ENCODE measurements at places on chromosomes 16 and 17.

GRCh38 chr17:66569572-66569971 lies 265.3 kb upstream of the CACNG5 start:
- no peak for DNase-seq

- DNase-seq = no peak
These were observed 249.0 kb upstream of the CCL2 start for GRCh38 chr17:34006126-34006525.

DNA sequence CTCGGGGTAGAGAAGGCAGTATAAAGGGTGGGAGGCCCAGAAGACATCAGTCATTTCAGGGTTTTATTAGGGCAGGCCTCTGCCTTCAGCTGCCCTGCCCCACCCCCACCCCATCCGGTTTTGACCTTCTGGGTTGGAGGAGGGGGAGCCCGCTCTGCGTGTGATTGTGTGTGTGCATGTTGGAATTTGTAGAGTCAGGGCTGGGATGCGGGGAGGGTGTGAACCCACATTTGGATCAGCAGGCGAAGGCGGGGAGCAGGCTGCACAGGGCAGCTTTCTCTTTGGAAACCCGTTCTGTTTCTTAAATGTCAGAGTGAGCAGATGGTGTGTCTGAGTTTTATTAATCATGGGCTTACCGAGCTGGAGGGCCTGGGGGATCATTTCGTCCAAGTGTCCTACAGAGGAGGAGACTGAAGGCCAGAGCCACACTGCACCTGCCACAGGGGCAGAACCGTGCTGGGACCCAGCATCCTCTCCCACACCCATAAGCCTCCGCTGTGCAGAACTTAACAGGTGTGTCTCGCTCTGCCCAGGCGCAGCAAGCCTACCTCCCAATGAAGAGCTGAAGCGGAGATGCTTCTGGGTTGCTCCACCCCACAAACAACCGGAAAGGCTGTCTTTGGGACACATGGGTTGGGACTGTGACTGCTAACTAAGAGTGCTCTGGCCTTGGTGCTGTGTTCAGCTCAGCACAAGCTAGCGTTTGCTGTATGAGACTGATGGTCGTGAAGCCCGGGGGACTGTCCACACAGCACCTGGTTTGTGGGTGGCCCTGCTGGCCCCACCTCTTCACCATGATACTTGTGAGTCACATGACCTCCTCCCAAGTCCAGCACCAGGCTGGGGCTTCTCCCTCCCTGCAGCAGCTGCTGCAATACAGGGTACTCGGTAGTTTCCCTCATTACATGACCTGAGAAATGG lies 70.9 kb upstream of the GSE1 start:
- DNase-seq = no peak

DNA sequence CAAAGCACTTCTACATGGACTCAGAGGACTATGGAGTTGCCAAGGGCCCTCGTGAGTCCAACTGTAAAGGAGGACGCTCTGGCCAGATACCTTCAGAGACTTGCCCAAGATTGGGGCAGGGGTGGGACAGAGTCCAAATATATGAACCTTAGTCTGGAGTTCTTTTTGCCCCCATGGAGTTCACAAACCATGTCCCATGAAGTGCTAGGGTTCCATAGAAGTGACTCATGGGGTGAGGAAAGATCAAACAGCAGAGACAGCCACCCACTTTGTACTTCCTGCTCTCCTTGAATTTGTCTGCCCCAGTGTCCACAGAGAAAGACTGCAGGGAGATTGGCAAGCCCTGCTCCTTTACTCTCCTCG lies 29.0 kb downstream of the SRL start:
- no peak for DNase-seq

DNA sequence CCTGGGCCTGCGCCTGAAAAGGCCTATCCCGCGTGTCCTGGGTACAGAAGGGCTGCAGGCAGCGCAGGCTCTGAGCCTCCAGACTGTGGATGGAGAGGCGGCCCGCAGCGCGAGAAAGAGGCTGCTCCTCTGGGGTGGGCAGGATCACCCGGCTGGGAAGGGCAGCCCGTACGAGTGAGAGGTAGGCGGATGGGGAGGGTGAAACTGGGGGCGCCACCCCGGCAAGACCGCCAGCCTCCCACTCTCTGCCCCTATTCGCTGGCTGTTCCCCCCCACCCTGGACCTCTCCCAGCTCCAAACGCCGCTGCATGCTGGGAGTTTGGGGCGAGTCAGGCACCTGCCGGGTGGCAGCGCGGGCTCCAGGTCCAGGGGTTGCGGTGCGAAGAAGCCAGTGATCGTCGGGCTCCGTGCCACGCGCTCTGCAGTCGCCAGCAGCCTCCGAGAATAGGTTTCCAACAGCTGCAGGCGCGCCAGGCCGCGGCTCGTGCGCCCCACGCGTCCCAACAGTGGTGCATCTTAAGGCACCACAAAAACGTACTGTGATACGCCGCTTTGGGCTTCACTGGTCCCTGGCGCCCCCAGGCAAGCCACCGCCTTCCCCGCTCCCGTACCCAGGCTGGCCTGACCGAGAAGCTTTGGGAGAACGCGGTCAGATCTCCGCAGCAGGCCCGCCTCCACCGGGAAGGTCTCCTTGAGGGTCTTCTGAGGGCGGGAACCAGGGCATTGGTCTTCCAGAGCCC lies 1.1 kb downstream of the NOXO1 start:
- no peak for DNase-seq

DNA sequence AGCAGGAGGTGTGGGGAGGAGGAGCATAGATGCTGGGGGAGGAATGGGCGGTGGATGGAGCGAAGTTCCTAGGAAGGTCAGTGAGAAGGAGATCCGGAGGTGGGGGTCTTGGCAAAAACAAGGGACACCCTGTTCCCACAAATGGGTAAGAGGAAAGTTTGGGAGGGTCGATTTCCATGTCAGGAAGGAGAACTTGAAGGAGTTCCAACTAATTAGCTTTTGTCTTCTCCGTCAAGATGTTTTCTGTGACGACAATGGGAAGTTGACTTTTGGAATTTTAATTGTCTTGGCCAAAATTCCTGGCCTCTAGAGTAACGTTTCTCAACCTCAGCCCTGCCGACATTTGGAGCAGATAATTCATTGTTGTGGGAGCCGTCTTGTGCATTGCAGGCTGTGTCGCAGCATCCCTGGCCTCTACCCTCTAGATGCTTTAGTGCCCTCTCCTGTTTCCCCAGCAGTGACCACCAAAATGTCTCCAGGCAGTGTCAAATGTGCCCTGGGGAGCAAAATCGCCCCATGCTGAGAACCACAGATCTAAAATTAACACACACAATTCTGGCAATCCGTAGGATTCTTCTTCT lies 97.1 kb downstream of the PITPNC1 start:
- peak; percentile 72 for DNase-seq

DNA sequence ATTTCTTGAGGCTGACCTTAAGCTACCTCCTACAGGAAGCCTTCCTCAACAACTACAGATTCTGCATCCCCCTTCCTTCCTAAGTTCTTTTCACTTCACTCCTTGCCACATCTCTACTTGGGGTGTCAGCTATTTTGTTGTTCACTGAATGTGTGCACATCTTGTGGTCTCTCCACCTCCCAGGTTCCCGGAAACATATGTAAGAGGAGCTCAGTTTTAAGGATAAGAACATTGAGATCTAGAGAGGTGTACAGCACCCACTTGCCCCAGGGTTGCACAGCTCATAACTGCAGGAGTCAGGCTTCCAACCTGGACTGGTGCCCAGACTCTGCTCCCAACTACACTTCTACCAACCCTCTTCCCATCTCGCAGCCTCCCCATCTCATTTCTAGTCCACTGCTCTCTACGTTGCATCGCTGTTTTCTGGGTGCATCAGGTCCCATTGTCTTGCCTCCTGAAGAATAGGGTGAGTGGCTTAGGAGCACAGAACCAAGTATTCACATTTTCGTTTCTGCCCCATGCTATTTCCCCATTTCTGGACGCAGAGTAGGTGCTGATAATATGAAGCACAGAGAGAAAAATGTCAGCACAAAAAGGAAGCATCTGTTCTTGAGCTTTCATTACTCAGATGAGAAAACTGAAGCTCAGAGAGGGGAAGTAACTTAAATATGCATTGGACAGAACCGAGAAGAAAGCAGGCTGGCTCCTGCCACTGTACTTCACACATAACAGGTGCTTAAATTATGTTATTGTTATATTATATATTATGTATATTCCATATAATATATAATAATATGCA lies 292.0 kb upstream of the CCL2 start:
- no peak for DNase-seq

- DNase-seq = peak; percentile 76
These were observed 16.1 kb downstream of the CCR7 start for GRCh38 chr17:40548982-40549685.

GRCh38 chr17:13001991-13002615 lies 15.7 kb downstream of the ELAC2 start:
- DNase-seq = no peak

DNA sequence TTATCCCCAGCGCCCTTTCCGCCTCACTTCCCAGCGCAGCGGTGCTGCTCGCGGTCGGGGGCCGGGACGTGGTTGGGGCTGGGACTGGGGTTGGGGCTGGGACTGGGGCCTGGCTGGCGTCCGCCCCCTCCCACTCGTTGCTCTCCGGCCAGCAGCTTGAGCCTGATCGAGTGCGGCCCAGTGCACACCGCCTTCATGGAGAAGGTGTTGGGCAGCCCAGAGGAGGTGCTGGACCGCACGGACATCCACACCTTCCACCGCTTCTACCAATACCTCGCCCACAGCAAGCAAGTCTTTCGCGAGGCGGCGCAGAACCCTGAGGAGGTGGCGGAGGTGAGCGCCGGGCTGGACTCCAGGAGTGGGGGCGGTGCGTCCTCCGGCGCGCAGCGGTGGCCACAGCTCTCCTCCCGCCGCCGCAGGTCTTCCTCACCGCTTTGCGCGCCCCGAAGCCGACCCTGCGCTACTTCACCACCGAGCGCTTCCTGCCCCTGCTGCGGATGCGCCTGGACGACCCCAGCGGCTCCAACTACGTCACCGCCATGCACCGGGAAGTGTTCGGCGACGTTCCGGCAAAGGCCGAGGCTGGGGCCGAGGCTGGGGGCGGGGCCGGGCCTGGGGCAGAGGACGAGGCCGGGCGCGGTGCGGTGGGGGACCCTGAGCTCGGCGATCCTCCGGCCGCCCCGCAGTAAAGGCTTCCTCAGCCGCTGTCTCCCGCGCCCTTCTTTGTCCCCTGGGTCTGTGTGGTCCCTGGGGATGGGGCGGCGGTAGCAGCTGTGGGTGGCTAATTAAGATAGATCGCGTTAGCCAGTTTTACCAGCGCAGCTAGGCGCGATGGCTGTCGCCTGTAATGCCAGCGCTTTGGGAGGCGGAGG lies 1.8 kb downstream of the HSD17B1 start:
- DNase-seq = peak; percentile 91

DNA sequence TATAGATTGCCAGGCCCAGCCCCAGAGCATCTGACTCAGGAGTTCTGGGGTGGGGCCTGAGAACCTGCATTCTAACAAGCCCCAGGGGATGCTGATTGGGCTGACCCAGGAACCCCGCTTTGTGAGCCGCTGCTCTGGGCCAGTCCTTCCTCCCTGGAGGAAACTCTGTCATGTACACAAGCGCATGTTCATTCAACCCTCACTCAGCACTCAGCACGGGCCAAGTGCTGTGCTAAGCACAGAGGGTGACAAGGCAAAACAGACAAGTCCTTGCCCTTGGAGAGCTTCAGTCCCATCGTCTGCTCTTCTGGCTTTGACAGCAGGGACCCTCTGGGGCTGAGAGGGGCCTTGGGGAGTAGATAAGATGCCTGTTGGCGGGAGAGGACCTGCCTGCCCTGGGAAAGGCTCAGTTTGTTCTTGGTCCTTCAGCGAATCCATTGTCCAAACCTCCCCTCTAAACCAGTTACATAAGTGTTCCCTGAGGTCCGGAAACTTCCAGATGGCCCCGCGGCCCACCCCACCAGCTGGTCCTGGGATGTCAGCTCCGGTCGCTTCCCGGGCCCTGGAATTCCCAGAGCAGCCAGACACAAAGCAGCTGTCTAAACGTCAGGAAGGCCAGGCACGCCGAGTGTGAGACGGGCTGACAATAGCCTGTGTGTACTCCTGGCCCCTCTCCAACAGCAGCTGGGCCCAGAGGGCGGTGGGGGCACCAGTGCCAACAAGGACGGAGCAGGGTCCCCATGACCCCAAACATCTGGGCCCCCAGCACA lies 88.8 kb downstream of the ZDHHC7 start:
- DNase-seq = no peak

DNA sequence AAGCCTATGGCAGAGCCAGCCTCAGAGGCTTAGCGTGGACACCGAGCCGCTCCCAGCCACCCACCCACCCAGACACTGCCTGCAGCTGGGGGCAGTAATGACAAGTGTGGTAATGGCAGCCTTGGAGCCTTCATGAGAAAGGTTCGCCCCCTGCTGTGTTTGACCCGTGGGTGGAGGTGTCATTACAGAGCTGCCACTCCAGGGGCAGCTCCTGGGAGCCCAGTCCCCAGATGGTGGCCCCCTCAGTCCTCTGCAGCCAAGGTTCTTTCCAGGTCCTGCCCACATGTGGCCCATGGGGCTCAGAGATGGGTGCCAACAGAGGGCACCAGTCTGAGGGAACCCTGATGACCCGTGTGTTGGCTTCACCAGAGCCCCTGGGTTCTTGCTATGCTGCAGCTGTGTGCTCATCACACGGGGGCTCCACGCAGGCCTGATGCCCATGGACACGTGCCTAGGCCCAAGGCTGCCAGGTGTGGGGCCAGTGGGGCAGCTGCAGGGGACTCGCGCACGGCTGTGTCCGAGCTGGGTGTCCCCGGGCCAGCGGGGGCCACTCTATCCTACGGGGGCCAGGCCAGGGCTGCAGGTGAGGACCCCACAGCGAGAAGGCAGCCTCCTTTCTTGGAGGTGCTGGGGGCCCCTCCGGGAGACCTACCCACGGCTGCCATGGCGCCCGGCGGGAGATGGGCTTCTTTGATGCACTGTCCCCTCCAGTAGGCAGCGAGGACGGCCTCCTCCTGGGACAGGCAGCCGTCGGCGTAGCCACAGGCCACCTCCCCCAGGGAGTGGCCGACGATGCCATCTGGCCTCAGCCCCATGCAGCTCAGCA lies 8.1 kb downstream of the FASN start:
- DNase-seq = no peak

DNA sequence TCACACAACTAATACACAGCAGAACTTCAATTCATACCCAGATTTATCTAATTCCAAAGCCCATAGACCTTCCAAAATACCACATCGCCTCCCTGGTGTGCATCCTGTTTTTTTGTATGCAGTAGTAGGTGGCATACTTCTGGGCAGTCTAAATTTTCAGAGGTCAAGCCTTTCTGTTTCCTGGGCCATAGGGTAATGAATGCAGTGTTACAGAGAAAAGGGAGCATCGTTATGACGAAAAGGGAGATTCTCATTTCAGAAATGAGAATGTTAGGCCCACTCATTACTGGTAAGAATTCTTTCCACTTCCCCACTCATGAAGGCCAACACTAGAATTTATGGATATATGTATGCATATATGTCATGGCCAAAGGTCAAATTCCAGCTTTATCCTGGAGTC lies 267.8 kb upstream of the ASIC2 start:
- DNase-seq = no peak

DNA sequence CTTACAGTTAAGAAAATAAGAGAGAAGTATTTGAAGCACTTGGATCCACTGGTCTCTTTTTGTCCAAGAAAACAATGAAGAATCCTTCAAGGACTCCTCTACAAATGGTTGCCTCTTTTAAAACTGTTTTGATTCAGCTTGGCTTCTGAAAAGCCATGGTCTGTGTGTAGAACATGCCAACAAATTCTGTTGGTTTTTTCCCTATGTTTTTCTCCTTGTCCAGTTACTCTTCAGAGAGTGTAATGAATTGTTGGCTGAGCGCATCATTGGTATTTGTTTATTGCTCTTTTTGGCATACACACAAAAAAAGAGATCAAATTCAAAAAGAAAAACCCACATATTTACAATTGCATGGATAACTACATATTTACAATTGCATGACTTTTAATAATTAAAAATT lies at the start of gene ABCA10:
TSS of gene ABCA10 (minus strand) at position 249 of the 400 bp plus-strand sequence. CDS start 3,466 bp downstream, outside the sequence.
- no peak for DNase-seq

- peak; percentile 73 for DNase-seq
These were observed 2.7 kb downstream of the MPRIP start for GRCh38 chr17:17044846-17045561.

Measured in coronary artery (tissue), 2 donors.